ENCODE measurements at places on chromosomes 2 and 18.

GRCh38 chr2:85674417-85674816, 6.4 kb upstream of the SFTPB start:
- DNase-seq, result no peak

GRCh38 chr18:51490860-51491259, 293.4 kb upstream of the MEX3C start:
- DNase-seq, result no peak

DNA sequence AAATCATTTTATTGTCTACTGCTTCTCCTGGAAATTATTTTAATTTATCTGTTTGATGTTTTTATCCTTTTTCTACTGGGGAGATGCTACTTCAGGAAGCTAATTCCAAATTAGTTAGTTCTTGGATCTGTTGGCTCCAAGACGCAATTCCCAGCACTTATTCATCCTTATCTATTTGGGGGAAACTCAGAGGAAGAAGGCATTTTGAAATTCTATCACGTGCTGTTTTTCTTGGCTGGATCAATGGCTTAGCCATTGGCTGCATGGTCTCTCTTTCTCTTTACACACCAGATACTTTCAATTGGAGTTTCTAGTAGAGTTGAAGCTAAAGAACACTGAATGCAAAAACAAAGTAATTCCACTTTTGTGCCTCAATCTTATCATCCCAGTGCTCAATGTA, 98.3 kb downstream of the RAPGEF4 start:
- no peak for DNase-seq

GRCh38 chr18:673317-673716, 15.9 kb downstream of the TYMS start:
- no peak for DNase-seq

DNA sequence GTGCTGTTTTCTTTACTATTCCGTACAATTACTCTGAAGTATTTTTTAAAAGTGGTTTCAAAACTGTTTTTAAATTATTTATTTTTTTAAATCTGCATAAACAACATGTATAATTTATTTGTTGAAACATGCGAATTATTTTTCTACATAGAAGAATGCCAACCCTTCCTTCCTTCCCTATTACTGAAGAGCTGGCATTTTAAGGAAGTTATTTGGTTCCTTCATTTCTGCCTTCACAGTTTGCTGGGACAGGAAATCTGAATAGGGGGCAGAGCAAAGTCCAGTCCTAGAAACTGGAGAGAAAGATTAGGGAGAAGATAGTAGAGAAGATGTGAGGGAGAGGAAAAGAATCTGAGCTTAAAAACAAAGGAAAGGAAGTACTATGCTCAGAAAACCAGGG, 146.7 kb upstream of the ACVR2A start:
- DNase-seq, result no peak

GRCh38 chr2:234705108-234705507, 208.2 kb upstream of the ARL4C start:
- DNase-seq, result no peak

- DNase-seq, result no peak
Measured at GRCh38 chr2:120272763-120273481, 20.3 kb downstream of the RALB start.

- no peak for DNase-seq
Measured at GRCh38 chr2:53127061-53127650, 640.4 kb upstream of the CHAC2 start.

GRCh38 chr18:44597797-44598196, 82.9 kb upstream of the SETBP1 start:
- DNase-seq, result no peak
